ENCODE measurements at places on chromosomes 7 and 10.

- DNase-seq: no peak
These were observed 466.1 kb upstream of the NRP1 start for GRCh38 chr10:33800545-33800944.

DNA sequence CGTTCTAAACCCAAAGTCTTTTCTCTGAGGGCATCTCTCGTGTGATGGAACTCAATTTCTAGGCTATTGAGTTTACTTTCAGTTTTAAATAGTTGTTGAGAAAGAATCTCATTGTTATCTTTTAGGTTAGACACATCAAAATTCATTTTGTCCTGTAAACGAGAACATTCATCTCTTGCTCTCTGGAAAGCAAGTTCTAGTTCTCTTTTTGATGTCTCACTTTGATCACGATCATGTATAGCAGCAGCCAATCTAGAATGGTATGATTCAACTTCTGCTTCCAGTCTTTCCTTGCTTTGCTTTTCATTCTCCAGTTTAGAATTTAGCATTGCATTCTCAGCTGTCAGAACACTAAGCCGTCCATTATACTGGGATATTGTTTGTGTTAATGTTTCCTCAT, 65.1 kb downstream of the ANKRD26 start:
- no peak for DNase-seq

DNA sequence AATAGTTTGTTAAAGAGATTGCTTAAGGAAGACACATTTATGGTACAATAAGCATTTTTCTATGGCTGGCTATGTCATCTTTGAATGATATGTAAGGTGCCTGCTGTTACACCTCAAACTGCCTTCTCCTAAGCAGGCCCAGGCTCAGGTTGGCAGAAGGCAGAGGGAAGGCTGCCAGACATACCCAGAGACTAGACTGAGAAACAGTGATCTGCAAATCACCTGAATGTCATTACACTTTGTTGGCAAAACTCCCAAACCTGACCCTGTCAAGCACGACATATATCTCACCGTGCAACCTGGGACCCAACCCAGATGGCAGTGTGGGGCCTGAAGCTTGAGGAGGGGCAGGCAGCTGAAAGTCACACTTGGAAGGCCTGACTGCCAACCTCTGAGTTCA, 136.6 kb upstream of the TARP start:
- no peak for DNase-seq

DNA sequence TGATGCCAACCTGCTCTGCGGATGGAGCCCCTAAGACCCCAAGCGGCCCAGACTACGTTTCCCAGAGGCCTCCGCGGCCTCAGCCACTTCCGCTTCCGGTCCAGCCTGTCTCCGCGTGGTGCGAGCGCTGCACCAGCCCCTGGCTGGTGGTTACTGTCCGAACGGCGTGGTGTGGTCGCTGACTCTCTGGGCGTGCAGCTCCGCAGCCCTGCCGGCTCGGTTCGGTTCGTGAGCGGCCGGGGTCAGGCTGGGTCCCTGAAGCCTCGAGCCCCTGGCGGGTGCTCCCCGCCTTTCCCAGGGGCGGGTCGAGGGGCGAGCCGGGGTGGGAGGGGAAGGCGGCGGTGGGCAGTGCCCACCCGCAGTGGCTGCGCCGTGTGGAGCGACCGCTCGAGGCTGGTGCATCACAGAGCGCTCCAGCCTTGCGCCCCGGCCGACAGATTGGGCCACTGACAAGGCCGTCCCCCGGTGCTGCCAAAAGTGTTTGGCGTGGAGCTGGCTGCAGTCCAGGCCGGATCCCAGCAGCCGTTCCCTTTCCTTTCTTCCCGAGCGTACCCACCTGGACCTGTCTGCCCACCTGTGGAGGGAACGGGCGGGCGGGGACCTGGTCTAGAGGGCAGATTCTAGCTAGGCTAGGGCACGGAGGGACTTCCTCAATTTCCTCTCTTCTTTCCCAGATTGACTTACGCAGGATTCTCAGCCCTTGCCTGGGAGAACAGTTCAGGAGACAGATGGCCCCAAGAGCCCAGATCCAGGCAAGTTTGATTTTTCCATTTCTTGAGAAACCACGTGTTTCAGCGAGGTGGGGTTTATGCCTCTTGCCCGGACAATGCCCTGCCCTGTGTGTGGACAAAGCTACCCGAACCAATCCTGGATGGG, at the start of gene ZNF485:
ZNF485 (plus strand) TSS at position 116 of the 876 bp plus-strand sequence; CDS start at position 729, 613 bp downstream.
- peak; percentile 80 for DNase-seq

GRCh38 chr7:66901941-66902843, 18.8 kb upstream of the TMEM248 start:
- no peak for DNase-seq

DNA sequence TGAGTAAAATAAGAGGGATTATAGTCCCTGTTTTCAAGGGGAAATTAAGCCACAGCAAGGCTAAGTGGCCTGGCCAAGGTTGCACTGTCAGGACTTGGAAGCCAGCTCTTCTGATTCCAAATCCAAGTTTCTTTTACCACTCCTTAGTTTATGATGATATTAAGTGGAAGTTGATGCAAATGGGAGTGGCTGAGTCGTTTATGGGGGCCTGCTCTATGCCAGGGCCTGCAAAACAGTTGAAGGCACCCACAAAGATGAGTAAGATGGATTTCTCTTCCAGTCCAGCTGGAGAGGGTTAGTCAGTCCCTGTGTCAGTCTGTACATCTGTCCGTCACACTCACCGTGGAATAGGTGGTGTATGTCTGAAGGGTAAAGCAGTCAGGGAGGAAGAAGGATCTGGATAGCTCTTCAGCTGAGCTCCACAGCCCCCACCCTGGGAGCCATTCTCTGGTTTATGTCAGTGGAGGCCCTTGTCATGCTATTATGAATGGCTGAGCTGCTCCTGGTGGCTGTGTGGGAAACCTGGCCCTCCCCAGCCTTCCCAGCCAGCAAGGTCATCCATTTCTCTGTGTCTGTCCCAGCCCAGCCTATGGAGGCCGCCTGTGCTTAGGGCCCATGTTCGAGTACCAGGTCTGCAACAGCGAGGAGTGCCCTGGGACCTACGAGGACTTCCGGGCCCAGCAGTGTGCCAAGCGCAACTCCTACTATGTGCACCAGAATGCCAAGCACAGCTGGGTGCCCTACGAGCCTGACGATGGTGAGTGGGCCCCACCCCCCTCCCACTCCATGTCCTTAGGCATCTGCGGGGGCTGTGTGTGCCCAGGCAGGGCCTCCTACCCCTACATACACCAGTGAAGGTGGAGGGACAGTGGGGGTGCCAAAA, 44.5 kb downstream of the TBATA start:
- DNase-seq: no peak

- no peak for DNase-seq
These were observed 256.9 kb downstream of the MDFIC start for GRCh38 chr7:115178835-115179234.

GRCh38 chr7:51308265-51308664, 8.3 kb downstream of the COBL start:
- DNase-seq: no peak

- DNase-seq: no peak
These were observed 35.5 kb downstream of the LRMDA start for GRCh38 chr10:75466886-75467285.

- DNase-seq: no peak
These were observed 203.4 kb downstream of the PHTF2 start for GRCh38 chr7:78002021-78002420.

GRCh38 chr10:77661100-77661499, 23.5 kb upstream of the KCNMA1 start:
- DNase-seq: no peak

DNA sequence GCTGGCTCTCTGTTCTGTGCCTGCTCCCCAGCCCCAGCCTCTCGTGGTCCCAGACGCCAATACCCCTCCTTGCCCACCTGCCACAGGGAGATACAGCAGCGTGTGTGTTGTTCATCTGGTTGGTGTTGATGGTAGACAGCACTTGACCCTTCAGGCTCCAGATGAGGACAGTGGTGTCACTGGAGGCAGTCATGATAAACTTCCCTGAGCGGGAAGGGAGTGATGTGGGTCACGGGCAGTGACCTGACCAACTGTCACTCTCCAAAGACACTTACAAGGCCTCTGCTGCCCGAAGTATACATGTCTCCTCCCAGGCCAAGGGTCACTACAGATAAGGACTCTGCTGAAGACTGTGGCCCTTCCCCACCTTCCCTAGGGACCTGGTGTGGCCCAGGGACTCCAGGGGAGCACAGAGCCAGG, 5.6 kb downstream of the TBL2 start:
- no peak for DNase-seq

GRCh38 chr7:89771003-89771636, 383.1 kb upstream of the STEAP1 start:
- DNase-seq: no peak

DNA sequence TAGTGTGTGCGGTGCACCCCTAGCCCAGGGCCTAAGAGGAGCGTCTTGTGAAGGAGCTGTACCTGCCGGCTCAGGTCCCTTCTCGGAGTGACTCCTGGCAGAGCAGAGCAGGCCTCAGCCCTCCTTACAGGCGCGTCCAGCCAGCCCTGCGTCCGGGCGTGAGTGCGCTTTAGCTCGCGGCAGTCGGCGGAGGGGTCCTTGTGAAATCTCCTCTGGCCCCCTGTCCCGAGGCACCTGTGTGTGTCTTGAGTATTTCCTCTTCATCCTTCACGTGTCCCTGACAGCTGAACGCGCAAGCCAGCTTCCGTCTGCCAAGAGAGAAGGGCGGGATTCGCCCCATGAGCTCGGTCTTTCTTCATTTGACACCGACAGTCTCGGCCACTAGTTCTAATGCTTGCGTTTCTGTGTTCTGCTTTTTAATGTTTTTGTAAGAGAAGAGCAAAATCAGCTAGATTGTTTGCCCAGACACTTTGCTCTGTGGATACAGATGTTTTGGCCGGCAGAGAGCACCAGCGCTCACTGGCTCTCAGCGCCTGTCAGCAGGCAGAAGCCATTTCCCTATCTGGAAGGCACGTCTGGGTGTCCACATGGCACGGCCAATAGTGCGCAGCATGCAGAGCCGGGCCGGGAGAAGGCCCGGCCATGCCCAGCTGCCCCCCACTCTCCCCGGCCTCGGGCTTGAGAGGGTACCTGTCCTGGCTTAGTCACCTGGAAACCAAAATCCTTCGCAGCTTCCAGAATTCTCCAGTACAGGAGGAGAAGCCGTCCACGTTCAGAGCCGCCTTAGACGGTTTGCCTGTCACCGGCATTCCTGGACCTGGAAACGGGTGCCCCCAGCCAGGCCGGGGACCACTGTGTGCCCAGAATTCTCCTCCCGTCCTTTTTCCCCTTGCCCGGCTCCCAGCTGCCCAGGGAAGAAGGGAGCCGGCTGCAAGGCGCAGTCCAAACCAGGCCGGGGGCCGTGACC, 7.0 kb downstream of the GET4 start:
- no peak for DNase-seq

DNA sequence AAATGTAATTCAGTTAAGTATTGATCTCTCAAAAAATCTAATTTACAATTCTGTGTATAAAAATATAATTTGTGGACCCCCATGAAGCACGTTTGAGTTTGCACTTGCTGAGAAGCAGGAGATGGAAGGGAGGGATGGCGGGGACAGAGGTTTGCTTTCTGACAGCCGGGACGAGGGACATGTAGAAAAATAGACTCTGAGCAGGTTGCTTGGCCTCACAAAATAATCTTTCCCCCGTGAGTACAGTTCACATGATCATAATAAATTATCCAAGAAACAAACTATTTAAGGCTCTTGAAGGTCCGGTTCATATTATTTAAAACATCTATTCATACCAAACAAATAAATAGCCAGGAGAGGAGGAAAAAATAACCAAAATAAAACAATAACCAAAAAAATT, 10.0 kb downstream of the SHH start:
- no peak for DNase-seq

DNA sequence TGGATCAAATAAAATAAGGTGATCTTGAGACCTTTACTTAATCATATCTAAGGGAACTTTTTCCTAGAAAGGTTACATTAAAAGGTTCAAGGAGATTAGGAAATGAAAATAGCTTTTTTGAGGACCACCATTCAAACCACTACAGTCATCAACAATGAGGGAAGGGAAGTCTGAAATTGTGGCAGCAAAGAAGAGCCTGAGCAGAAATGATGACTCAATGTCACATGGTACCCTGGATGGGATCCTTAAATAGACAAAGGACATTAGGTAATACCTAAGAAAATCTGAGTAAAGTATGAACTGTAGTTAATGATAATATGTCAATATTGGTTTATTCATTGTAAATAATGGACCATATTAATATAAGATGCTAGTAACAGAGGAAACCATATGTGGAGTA, 236.0 kb downstream of the SEMA3D start:
- DNase-seq: no peak

GRCh38 chr10:89201345-89202032, 5.6 kb downstream of the CH25H start:
- no peak for DNase-seq

DNA sequence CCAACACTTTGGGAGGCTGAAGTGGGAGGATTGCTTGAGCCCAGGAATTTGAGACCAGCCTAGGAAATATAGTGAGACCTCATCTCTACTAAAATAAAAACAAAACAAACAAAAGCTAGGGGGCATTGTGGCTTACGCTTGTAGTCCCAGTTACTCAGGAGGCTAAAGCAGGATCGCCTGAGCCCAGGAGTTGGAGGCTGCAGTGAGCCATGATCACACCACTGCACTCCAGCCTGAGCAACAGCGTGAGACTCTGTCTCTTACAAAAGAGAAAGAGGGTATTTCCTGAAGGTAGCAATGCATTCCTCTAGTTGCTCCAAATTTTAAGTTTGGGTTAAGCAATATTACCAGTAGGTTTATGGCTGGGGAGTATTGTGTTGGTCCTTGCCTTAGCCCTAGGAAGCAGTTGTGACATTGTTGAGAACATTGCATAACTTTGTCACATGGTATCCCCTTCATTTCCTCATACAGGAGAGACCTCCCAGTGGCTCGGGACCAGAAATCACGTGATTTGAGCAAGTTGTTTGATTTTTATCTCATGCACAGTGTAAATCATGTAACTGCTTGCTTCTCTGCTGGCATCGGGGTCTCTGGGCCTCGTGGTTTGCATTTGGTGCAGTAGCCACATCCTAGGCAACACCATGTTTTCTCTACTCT, 23.3 kb upstream of the SMARCD3 start:
- peak; percentile 56 for DNase-seq

DNA sequence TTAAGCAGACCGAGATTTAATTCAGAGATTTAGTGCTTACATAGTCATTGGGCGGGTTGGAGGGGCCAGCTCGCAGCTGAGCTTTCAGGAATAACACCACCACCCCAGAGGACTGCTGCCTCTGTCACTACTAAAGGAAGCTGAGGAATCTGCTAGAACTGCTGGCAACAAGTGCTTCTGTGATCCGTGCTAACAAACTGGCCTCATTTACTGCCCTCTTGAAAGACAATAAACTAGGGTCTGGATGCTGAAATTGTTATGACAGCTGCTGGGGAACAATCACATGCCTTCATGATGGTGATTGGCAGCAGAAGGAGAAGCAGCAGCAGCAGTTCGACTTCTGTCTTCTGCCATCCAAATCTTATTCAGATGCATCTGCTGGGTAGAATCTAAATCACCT, 285.5 kb upstream of the TAC1 start:
- DNase-seq: peak; percentile 30

DNA sequence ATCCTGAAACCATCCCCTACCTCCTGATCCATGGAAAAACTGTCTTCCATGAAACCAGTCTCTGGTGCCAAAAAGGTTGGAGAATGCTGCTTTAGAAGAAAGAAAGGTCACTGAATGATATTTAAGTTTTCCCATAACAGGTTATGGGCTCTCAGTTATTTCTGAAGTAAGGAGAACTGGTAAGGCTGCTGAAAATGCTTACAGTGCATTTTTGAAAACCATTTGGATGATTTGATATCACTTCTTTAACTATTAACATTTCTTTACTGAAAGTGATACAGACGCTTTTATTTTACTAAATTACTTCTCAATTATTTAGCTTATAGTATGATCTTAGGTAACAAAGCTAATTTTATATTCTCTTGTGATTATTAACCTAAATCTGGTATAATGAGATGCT, 1094.4 kb upstream of the C7orf33 start:
- no peak for DNase-seq

Data from Ammon's horn (tissue), 1 donor.